ENCODE measurements at places on chromosomes 12 and 14. TPM values are rescaled to one million over a fixed set of nuclear protein-coding genes. Genes with fewer than 3 reads are reported as not detected.

- no peak overlapping the region for H3K27ac ChIP-seq
- DNase-seq: peak; percentile 63
- H3K27me3 ChIP-seq: no peaks in the 10 kb centered on the region
- H3K4me1 ChIP-seq: no peaks in the 10 kb centered on the region
- H3K4me3 ChIP-seq: no peak overlapping the region
Observed at GRCh38 chr12:79782172-79782900, 91.6 kb upstream of the PAWR start.

- DNase-seq: no peak
- no peak overlapping the region for H3K27ac ChIP-seq
Observed at GRCh38 chr14:105466531-105467248, 7.9 kb upstream of the CRIP2 start.

DNA sequence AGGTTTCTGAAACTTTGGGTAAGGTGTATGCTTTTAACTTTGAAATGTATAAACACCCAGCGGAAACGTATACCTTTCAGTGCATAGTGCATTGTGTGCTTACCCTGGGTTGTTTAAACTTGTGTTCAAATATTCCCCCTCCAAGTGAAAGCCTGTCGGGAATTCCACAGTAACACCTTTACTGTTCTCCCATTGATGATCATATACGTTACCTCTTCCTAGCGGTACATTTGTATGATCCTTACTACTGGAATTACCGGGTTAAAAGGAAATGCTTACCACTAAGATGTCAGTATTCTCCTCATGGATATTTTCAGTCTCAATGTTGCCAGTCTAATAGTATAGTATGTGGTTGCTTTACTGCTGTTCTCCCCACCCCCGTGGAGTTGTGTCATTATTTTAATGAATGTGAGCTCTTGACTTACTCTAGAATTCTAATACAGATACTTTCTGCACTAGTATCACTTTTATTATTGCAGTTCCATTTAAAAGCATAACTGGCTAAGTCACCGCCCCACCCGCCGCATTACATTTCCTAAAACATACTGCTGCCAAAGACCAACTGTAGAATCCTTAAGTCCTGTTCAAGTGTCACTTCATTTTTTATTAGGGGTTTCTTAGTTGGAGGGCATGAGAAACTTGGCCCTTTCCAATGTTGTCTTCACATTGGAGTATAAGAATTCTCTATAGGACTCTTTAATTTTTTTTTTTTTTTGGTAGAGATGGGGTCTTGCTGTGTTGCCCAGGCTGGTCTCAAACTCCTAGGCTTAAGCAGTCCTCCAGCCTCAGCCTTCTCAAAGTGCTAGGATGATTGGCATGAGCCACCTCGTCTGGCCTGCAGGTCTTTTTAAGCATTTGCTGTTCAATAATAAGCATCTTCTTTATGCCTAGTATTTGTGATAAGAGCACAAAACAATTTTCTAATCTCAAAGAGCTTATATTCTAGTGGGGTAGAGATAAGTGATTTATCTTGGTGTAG, 24.9 kb downstream of the NUDT4 start:
- H3K36me3 ChIP-seq: peaks cover 28% of the 10 kb centered on the region
- H3K4me3 ChIP-seq: no peak overlapping the region
- H3K27me3 ChIP-seq: no peaks in the 10 kb centered on the region

DNA sequence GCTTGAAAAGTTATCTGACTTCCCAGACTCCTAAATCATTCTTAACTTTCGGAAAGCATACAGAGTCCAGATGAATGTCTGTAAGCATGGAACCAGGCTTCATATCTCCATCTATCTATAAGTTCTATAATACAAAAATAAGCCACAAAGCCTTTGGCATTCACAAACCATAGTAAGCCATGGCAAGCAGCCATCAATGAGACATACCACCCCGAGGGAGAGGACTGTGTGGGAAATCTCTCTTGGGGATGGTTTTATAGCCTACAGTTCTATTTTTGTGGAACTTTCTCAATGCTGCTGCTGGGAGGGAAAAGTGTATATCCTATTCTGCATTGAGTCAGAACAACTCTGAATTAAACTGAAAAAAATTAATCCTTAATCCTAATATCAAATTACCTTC, 20.4 kb downstream of the EGLN3 start:
- no peak for DNase-seq
- peaks cover 17% of the 10 kb centered on the region for H3K36me3 ChIP-seq
- no peaks in the 10 kb centered on the region for H3K27me3 ChIP-seq

DNA sequence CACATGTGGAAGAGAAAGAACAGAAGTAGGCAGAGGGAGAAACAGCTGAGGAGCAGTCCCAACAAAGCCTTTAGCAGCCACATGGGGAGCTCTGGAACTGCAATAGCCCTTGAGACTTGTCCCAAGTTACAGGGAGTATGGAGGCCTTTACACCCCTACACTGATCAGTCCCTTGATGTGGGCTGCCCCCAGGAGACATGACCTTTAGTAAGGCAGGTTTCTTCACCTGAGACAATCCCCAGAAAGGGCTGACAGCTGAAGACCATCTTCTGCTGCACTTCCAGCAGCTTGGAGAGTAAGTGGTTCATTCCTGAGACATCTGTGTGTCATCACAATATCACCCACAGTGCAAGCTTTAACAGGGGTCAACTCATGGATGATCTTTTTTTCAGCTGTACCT, 8.6 kb upstream of the SNAPC1 start:
- H3K4me1 ChIP-seq: peaks cover 2% of the 10 kb centered on the region
- no peaks in the 10 kb centered on the region for H3K36me3 ChIP-seq
- no peak overlapping the region for H3K4me3 ChIP-seq
- H3K27me3 ChIP-seq: no peaks in the 10 kb centered on the region
- no peak for DNase-seq

- no peaks in the 10 kb centered on the region for H3K4me1 ChIP-seq
- no peaks in the 10 kb centered on the region for H3K36me3 ChIP-seq
- H3K4me3 ChIP-seq: no peak overlapping the region
- H3K27me3 ChIP-seq: no peaks in the 10 kb centered on the region
- H3K27ac ChIP-seq: no peak overlapping the region
Observed at GRCh38 chr12:76158518-76159321, 74.2 kb upstream of the NAP1L1 start.

DNA sequence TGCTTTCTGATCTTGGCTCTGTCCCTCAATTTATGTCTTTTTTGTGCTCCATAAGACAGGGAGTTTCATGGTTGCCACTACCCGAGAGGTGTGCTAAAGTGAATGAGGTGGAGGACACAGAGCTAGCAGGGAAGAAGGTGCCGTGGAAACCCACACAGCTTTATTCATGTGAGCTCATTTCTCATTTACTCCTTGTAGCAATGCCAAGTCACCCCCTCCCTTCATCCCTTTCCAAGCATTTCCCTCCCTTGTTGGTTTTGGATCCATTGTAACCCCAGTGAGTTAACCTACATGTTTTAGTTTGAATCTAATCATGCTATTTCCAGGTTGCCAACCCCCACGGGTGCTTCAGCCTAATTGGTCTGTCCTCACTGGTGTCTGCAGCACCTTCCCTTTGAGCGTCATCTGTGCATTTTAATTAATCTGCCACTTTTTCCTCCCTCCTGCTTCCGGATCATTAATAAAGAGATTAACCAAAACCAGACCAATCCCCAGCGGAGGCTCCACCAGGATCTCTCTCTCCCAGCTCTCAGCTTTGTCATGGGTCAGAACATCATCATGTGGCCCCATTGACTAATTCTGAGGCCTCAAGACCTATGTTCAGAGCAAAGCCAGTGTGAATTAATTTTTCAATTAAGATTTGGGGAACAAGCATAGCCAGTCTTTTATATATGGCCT, 56.2 kb downstream of the NTF3 start:
- no peak overlapping the region for H3K27ac ChIP-seq
- peaks cover 21% of the 10 kb centered on the region for H3K4me1 ChIP-seq
- no peak for DNase-seq
- H3K36me3 ChIP-seq: no peaks in the 10 kb centered on the region
- H3K27me3 ChIP-seq: no peaks in the 10 kb centered on the region

GRCh38 chr14:90406384-90406798, 9.6 kb downstream of the CALM1 start:
- no peak overlapping the region for H3K27ac ChIP-seq
- H3K4me3 ChIP-seq: no peak overlapping the region
- no peaks in the 10 kb centered on the region for H3K27me3 ChIP-seq
- peaks cover 19% of the 10 kb centered on the region for H3K4me1 ChIP-seq

DNA sequence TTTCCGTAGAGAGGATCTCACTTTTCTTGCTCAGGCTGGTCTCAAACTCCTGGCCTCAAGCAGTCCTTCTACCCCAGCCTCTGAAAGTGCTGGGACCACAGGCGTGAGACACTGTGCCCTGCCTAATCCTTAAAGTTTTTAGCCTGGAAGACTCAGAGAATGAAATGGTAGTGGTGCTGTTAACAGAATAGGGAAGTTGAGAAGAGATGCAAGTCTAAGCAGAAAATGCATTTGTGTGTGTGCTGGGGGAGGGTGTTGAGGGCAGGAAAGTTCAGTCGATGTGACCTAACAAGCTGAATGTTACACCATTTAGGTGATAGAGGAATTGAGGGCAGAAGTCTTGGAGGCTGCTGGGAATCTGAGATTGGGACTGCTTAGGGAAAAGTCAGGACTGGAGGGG, 6.9 kb upstream of the TUBA1A start:
- no peaks in the 10 kb centered on the region for H3K27me3 ChIP-seq
- H3K4me3 ChIP-seq: no peak overlapping the region
- peak overlapping the region; percentile 44 for H3K27ac ChIP-seq
- DNase-seq: peak; percentile 58
- H3K36me3 ChIP-seq: no peaks in the 10 kb centered on the region

GRCh38 chr12:63163541-63163940, 12.5 kb upstream of the AVPR1A start:
- H3K27me3 ChIP-seq: no peaks in the 10 kb centered on the region
- H3K4me3 ChIP-seq: no peak overlapping the region
- H3K36me3 ChIP-seq: no peaks in the 10 kb centered on the region

GRCh38 chr14:77638771-77639171, 22.3 kb upstream of the SPTLC2 start:
- H3K27ac ChIP-seq: no peak overlapping the region
- no peaks in the 10 kb centered on the region for H3K27me3 ChIP-seq
- DNase-seq: no peak
- peaks cover 8% of the 10 kb centered on the region for H3K4me1 ChIP-seq
- no peaks in the 10 kb centered on the region for H3K36me3 ChIP-seq

- H3K4me3 ChIP-seq: no peak overlapping the region
- no peaks in the 10 kb centered on the region for H3K36me3 ChIP-seq
- no peaks in the 10 kb centered on the region for H3K27me3 ChIP-seq
- no peak overlapping the region for H3K27ac ChIP-seq
- H3K4me1 ChIP-seq: peaks cover 27% of the 10 kb centered on the region
Observed at GRCh38 chr12:11814374-11814773, 164.9 kb downstream of the ETV6 start.

GRCh38 chr14:96666088-96666487, 131.1 kb upstream of the VRK1 start:
- H3K27me3 ChIP-seq: peaks cover 7% of the 10 kb centered on the region
- no peak for DNase-seq
- no peaks in the 10 kb centered on the region for H3K36me3 ChIP-seq
- no peak overlapping the region for H3K4me3 ChIP-seq
- H3K27ac ChIP-seq: no peak overlapping the region

Gene ENDOU
- 0.41 TPM for polyA plus RNA-seq

Gene OVCH1
- polyA plus RNA-seq: 0.11 TPM

Gene CCDC38
- polyA plus RNA-seq: 0.26 TPM

Gene KRT80
- 5.8 TPM for polyA plus RNA-seq

Gene NTF3
- 3.1 TPM for polyA plus RNA-seq

Gene SPRING1
- 16.7 TPM for polyA plus RNA-seq

Gene DIO2
- polyA plus RNA-seq: 0.79 TPM

Gene GPHB5
- polyA plus RNA-seq: not detected

Gene ZFYVE26
- polyA plus RNA-seq: 12.3 TPM
